ENCODE measurements at places on chromosomes 12 and 14.

DNA sequence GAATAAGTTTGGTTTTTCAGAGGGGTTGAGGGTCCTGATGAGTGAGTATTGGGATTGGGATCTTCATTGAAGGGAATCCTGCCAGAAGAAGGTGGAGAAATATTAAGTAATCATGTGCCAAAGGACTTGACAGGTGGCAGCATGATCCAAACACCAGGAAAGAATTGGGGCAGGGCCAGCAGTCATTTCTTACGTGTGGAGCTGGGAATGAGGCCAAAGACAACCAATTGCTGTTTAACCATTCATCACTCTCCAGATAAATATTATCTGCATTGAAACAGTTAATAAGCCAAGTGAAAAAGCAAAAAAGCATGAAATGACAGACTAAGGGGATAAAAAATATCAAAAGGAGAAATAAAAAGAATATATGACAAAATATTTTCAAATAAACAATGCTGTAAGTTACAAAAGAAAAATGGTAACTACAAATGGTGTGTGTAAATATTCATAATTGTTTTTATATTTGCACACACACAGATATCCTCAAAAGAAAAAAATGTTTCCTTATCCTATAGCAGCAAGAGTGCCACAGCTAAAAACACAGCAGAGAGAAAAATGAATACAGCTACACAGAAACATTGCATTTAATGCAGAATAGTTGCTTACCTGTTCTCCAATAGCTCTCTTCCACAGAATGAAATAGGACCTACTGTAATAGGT, 26.2 kb downstream of the C2CD5 start:
- no peak for DNase-seq

DNA sequence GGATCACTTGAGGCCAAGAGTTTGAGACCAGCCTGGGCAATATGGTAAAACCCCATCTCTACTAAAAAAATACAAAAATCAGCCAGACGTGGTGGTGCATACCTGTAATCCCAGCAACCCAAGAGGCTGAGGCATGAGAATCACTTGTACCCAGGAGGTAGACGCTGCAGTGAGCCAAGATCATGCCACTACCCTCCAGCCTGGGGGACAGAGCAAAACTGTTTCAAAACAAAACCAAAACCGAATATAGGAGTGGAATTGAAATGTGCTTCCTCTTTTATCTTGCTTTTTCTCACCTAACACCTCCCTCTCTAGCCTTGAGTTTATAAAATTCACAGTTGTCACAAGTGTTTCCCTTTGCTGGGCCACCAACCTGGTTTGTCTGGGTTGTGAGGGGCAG, 181.9 kb downstream of the PAH start:
- no peak for DNase-seq

- DNase-seq: no peak
These were observed 80.0 kb downstream of the NTF3 start for GRCh38 chr12:5511644-5512600.

DNA sequence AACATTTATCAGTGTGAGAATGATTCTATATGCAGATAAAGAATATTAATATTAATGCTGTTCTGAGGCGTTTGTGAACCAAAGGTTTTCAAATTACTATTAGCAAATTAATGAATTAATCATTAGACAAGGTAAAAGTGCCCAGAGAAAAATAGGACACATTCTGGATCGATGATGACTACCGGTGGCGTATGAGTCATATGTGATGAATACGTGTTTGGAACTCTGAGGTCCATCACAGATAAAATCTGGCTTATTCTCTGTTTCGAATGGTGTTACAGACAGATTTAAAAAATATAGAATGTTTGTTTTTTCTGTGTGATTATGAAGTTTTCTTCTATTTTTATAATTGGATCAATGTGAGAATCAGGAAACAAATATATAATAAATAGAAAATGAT, 79.2 kb upstream of the RTL1 start:
- DNase-seq: no peak

DNA sequence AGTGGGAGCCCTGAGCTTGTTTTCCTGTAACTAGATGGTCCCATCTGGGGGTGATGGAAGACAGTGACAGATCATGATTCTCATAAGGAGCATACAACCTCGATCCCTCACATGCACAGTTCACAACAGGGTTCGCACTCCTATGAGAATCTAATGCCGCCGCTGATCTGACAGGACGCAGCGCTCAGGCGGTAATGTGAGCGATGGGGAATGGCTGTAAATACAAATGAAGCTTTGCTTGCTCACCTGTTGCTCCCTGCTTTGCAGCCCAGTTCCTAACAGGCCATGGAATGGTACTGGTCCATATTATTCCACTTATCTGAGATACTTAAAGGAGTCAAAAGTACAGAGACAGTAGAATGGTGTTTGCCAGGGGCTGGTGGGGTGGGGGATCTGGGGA, 9.9 kb upstream of the CEP83 start:
- DNase-seq: no peak

DNA sequence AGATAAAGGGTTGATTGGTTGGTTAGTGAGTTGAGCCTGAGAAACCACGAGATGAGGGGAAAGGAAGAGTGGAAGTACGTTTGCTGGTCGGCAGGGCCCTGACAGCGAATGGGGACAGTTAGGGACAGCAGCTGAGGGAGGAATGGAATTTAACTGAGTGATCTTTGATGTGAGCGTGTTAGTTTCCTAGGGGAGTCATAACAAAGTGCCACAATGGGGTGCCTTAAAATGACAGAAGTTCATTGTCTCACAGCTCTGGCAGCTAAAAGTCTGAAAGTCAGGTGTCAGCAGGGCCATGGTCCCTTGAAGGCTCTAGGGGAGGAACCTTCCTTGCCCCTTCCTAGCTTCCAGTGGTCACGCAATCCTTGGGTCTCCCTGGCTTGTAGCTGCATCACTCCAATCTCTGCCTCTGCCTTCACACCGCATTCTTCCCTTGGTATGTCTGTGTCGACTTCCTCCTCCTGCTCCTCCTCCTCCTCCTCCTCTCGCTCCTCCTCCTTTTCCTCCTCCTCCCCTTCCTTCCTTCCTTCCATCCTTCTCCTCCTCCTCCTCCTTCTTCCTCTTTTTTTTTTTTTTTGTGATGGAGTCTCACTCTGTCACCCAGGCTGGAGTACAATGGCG, 26.0 kb upstream of the RIN3 start:
- DNase-seq: no peak

GRCh38 chr14:70116278-70116677, 72.5 kb downstream of the SLC8A3 start:
- no peak for DNase-seq

DNA sequence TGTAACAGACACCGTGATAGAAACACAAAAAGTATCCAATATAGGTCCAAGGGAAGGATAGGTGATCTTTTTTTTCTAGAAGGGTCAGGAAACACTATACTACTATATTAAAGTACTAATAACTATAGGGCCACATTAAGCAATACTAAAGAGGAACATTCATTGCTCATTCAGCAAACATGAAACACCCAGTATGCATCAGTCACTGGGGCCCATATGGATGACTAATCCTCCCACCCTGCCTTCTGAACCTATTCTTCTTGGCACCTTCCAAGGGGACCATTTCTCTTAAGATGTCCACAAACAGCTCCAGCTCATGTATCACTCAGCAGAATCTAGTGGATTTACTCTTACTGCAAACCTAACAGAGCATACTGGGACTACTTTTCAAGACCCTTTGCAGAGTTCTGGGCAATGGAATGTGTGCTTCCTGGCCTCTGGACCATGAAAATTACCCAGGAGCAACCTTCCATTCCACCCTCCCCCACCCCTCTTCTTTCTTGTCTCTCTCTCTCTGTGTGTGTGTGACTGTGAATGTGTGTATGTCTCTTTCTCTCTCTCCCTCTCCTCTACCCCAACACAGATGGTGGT, 187.9 kb downstream of the EPS8 start:
- DNase-seq: no peak

DNA sequence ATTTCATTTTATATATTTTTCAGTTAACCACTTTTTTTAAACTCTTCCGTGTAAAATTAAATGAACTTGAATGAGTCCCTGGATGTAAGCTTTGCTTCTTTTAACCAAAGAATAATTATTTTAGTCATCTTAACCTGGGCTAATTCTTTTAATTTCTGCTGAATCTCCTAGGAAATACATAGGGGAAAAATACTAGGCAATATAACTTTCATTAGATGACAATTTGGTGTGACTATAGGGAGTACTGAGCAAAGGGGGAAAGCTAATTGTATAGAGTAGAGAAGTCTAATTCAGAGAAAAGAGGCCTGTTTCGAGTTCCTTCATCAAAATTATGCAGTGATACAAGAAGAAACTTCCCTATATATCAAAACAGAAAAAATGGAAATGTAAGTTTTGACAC, 388.1 kb downstream of the NOVA1 start:
- no peak for DNase-seq

DNA sequence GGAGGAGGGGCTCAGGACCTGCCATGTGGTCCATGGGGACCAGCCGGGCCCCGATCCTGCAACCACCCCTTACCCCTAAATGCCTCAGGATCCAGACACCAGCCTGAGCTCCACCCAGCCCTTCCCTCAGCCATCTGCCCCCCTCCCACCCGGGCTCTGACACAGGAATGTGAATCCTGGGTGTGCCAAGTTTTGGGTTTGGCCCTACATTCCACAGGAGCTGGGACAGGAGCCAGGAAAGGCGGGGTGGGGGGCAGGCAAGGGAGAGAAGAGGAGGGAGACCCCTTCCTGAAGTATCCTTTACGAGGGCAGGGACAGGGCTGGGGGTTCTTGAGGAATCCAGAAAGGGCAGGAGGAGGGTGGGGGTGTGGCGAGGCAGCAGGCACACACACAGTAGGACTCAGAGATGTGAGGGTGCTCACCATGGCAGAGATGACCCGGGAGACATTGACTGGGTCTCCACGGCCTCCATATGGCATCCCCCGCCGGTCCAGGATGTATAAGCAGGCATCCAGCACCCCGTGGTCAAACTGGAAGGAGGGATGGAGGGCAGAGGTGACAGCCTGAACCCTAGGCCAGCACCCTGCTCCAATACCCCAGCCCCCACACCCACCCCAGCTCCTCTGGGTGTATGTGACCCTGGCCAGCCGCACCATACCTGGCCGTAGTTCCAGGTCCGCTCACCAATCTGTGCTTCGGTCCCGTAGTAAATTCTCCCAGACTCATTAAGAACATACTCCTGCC, 3.5 kb downstream of the TGM1 start:
- no peak for DNase-seq

DNA sequence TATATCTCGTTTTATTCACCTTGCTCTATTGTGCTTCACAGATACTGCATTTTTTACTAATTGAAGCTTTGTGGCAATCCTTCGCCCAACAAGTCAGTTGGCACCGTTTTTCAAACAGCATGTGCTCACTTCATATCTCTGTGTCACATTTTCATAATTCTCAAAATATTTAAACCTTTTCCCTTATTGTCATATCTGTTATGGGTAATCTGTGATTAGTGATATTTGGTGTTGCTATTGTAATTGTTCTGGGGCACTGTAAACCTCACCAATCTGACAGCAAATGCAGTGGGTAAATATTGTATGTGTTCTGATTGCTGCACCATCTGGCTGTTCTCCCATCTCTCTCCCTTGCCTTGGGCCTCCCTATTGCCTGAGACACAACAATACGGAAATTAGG, 191.3 kb downstream of the BTG1 start:
- DNase-seq: no peak

DNA sequence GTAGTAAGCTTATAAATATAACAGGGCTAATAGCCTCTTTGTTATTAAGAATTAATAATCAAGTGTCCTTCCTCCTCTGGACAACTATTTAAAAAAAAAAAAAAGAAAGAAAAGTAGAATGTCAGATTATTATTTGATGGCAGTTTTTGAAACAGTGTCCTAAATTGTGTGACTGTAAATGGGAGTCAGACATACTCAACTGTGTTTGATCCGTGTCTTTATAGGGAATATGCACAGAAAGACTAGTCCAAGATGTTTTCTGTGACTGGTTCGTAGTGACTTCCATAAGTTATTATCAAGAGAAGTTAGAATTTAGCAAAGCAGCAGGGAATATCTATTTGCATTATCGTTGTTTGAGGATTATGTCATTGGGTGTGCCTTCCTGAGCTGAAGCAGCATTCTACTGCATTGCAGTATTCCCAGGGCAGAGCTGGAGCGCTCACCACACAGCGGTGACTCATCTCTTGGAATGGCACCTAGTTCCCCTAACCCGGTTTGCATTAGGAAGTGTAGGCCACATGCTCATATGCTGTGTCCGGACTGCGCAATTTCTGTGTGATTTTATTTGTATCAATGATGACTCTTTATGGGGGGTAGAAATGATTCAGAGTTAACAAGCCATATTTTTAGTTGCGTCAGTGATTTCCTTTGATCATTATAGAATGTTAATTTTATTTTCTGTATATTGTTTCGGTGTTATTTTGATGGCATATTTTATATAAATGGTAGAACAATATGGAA, 7.9 kb downstream of the DYNC1H1 start:
- DNase-seq: no peak

GRCh38 chr14:88452231-88452630, 66.8 kb downstream of the SPATA7 start:
- DNase-seq: no peak

DNA sequence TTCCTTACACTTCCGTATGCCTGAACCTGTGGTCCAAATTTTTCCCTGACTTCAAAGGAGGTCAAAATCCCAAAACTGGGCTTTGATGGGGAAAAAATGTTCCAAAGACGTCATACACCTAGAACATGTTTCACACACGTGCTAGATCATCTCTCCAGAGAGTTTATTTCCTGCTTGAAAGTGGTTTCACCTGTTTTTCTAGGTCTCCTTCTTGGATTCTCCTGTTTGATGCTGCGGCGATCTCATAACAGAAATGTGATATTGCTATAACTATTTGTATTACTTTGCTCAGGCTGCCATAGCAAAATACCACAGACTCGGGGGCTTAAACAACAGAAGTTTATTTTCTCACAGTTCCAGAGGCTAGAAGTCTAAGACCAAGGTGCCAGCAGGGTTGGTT, 19.7 kb upstream of the TMCC3 start:
- DNase-seq: no peak

DNA sequence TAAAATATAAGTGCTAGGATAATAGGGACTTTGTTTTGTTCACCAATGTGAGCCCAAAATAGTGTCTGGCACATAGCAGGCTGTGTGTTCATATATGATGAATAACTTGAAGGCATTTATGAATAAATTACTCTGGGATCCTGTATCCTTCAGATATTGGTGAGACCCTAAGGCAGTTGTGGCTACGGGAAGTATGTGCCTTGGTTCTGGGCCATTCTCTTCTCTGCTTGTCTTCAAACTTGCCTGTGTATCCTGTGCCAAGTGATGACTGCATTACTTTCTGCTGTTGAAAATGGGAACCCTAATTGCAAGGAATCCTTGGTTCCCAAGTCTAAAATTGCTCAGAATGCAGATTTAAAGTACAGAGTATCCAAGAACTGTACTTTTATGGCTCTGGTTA, 67.6 kb upstream of the KTN1 start:
- DNase-seq: no peak
